ENCODE measurements at places on chromosomes 6 and 20.
A peak's percentile ranks its signal among the peaks of the same experiment; 100 is the strongest.

- no peak for DNase-seq
These were observed 8.7 kb downstream of the TRIM38 start for GRCh38 chr6:25971187-25971821.

DNA sequence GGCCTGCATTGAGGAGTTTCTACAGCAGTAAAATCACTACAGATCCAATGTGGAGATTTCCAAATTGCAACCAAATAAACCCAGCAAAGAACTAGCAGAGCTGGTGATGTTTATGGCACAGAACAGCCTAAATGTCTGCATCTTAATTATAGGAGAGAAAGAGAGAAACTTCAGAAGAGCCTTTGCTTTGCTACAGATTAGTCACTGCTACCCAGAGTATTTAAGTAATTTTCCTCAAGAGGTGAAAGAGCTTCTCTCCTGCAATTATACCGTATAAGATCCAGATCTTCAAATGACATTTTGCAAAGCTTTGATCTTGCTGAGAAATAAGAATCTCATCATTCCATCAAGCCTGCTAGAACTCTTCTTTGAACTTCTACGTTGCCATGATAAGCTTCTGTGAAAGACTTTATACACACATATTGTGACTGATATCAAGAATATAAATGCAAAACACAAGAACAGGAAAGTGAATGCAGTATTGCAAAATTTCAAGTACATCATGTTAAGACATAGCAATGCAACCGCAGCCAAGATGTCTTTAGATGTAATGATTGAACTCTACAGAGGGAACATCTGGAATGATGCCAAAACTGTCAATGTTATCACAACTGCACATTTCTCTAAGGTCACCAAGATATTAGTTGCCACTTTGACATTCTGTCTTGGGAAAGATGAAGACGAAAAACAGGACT is 48.0 kb downstream of the MKKS start:
- no peak for DNase-seq

GRCh38 chr20:33828326-33828844 is 17.2 kb downstream of the CHMP4B start:
- DNase-seq = no peak

DNA sequence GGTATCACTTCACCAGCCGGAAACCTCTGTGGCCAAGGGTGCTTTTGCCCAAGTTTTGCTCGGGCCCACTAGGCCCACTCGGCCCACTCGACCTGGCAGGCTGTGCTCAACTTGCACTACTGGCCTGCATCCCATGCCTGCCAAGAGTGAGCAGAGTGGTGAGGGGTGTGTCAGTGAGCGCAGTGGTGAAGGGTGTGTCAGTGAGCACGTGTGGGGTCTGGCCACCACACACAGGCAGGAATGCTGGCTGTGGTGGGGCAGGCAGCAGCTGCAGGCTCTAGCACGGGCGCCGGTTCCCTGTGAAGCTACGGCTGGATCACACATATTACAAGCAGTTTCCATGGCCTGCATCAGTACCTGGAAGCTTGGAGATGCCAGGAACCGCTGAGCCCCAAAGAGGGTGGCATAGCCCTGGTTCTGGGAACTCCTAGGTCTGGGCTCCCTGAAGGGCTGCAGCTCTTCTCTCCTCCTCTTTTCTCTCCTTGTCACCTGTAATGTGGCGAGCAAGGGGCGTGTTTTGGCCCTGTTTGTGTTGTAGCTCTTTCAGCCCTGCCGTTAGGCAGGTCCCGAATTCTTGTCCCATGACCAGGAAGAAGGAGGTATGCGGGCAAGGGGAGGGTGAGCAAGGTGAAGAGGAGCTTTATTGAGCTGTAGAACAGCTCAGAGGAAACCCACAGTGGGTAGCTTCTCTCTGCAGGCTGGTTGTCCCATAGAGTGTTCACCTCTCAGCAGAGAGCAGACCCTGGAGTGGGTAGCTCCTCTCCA is 51.0 kb upstream of the CLDN20 start:
- DNase-seq = no peak

DNA sequence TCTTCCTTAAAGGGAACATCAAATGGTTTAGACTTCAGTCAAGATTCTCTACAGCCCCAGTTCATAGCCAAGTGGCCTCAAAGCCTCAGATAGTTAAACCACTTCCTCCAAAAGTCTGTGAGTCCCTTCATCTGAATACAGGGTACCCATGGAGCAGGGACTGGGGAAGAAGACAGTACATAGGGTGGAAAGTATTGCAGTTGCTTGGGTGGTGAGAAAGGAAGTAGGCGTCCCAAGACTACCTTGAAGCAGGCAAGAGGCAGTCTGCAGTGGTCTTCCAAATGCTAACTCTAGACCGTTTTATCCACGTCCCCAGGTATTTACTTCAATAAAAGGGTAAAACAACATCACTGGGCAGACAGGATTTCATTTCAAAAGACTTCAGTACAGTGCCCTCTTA is 2.0 kb downstream of the FYN start:
- no peak for DNase-seq

DNA sequence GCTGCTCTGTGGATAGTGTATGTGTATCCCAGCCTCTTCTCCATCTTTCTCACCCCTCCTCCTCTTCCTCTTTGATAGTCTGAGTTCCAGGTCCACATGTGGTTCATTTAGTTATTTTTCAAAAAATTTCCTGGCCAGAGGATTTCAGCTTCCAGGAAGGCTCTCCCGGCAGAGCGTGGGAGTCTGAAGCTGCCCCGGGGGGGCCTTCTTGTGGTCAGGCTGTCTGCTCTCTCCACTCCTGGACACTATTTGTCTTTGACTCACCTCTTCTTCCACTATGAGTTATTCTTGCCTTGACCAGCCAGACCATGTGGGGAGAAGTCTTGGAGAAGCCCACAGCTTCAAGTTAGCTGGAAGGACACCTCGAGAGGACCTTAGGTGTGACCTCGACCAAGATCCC is 258.8 kb downstream of the CDC5L start:
- no peak for DNase-seq

- no peak for DNase-seq
These were observed 210.3 kb downstream of the RFPL4B start for GRCh38 chr6:112557435-112557834.

GRCh38 chr6:43826730-43827129 is 56.7 kb downstream of the VEGFA start:
- no peak for DNase-seq

GRCh38 chr20:52242237-52243230 is 51.0 kb upstream of the ZFP64 start:
- peak; percentile 26 for DNase-seq

GRCh38 chr6:34947561-34947960 is 58.5 kb downstream of the ANKS1A start:
- DNase-seq = no peak

GRCh38 chr6:36127462-36128016 is 2.8 kb upstream of the MAPK13 start:
- DNase-seq = no peak

GRCh38 chr20:57596998-57597939 is 23.0 kb downstream of the ZBP1 start:
- DNase-seq = peak; percentile 28

- DNase-seq = no peak
These were observed 62.2 kb upstream of the CLDN20 start for GRCh38 chr6:155201461-155202226.

- DNase-seq = no peak
These were observed 614.0 kb downstream of the UTRN start for GRCh38 chr6:144899161-144899560.

GRCh38 chr20:38805958-38806854 is 709 bp downstream of the PPP1R16B start:
- peak; percentile 31 for DNase-seq

GRCh38 chr6:135196739-135197510 is 15.8 kb downstream of the MYB start:
- no peak for DNase-seq

GRCh38 chr6:148550569-148550968 is 196.3 kb upstream of the UST start:
- no peak for DNase-seq

- DNase-seq = no peak
These were observed 14.9 kb downstream of the PRKN start for GRCh38 chr6:162712694-162713093.

GRCh38 chr20:48457193-48458002 is 370.4 kb downstream of the PREX1 start:
- DNase-seq = no peak

DNA sequence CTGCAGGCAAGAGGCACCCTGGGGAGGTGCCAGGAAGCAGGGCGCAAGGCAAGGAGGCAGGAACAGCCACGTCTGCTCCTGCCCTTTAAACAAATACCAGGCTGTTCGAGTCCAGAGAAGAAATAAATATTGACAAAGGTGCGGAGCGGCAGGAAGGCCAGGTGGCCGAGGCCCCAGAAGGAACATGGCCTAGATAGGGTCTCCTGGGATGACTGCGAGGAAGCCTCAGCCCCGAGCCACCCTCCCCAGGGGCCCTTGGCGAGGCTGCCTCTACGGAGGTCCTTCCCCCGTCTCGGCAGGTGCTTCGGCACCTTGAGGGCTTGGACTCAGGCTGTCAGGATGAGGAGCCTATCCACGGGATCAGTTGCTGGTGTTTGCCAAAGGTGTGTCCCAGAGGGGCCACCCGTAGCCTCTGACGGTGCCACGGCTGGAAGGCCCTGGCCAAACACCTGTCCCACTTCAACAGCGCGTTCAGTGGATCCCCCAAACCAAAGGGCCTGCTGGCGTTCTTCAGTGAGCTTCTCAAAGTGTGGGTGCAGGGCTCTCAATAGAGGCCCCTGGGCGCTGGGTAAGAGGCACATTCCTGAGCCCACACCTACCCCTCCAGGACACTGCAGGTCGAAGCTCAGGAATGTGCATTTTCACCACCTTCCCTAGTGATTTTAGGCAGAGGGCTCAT is 39.8 kb downstream of the SNX5 start:
- no peak for DNase-seq

DNA sequence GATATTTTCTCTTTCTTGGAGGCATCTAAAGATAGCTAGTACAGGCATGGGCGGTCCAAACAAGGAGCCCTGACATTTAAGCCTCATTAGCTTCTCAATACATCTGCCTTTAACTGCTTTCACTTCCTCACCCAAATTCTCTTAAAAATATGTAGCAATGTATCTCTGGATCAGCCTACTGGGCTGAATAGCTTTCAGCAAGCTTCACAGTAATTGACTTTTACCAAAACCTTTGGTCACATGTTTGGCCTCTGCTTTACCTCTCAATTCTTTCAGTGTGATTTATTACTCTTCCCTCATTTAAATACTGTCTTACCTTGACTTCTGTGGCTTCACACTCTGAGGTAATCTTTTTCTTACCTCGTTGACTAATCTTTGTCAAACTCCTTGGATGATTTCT is 1618.1 kb downstream of the GRIK2 start:
- DNase-seq = no peak

DNA sequence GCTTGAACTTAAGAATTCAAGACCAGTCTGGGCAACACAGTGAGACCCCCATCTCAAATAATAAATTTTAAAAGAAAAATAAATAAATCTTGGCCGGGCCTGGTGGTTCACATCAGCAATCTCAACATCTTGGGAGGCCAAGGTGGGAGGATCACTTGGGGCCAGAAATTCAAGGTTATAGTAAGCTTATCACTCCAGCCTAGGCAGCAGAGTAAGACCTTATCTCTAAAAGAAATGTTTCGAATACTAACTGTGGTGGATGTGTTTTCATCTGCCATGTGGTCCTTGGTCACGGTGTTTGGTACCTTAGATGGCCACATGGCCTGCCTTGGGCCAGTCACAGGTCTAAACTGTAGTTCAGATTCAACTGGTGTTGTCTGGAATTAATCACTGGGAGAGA is 5.8 kb downstream of the UBE2C start:
- no peak for DNase-seq

DNA sequence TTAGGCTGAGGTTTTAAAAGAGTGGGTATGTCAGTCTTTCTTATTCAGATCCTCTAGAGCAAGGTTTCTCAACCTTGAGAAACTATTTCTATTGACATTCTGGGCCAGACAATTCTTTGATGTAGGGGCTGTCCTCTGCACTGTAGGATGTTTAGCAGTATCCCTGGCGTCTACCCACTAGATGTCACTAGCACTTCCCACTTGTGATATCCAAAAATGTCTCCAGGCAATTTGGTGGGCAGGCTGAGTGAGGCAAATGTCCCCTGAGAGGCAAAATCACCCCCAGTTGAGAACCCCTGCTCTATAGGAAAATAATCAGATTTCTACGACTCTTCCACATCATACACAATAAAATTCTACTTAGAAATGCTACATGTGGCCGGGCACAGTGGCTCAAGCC is 7.7 kb upstream of the ZKSCAN8 start:
- DNase-seq = peak; percentile 3

DNA sequence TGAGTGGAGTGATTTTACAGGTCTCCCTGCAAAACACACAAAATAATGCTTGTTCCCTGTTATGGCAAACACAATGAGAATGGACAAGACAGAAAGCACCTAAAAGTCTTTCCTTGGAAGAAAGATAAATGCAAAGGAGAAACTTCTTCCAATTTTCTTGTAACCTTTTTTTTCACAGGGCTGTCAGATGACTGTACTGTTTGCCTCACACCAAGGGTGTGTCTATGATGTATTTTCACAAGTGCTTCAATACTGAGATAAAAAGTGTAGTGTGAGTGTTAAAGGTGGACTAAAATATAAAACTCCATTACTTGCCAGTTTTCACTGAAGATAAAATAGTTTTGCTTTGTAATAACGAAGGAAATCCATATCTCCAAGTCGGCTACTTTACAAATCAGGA is 194.5 kb downstream of the CENPW start:
- no peak for DNase-seq

GRCh38 chr6:157762636-157763035 is 60.4 kb upstream of the SNX9 start:
- no peak for DNase-seq

- DNase-seq = no peak
These were observed 26.9 kb downstream of the LYRM2 start for GRCh38 chr6:89611666-89612065.

- no peak for DNase-seq
These were observed 106.8 kb upstream of the MCHR2 start for GRCh38 chr6:100100776-100101175.

- DNase-seq = no peak
These were observed 5.9 kb upstream of the MRS2 start for GRCh38 chr6:24396824-24397223.

DNA sequence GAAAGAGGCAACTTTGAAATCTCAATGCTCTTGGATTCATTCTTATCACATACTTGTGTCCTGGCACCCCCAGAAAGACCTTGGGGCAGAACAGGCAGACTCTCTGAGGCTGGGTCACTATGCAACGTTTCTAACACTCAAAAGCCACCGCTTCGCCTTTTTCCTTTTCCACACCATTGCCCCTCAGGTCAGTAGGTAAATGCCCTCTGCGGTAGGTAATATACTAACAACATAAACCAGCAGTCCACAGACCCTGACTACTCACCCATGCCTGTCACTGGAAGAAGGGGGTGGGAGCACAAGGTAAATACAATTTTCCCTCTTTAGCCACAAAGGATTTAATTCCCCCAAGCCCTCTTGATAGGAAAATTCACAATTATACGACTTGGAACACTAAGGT is 6.5 kb upstream of the SPTLC3 start:
- no peak for DNase-seq

Data from hippocampal formation (tissue), 2 donors.